AML-193 (cell line): ENCODE measurements at places on chromosomes 7 and 10.

GRCh38 chr7:101125989-101126650, 784 bp upstream of the SERPINE1 start:
- no peak for DNase-seq

GRCh38 chr10:77223526-77224460, 413.8 kb downstream of the KCNMA1 start:
- no peak for DNase-seq

DNA sequence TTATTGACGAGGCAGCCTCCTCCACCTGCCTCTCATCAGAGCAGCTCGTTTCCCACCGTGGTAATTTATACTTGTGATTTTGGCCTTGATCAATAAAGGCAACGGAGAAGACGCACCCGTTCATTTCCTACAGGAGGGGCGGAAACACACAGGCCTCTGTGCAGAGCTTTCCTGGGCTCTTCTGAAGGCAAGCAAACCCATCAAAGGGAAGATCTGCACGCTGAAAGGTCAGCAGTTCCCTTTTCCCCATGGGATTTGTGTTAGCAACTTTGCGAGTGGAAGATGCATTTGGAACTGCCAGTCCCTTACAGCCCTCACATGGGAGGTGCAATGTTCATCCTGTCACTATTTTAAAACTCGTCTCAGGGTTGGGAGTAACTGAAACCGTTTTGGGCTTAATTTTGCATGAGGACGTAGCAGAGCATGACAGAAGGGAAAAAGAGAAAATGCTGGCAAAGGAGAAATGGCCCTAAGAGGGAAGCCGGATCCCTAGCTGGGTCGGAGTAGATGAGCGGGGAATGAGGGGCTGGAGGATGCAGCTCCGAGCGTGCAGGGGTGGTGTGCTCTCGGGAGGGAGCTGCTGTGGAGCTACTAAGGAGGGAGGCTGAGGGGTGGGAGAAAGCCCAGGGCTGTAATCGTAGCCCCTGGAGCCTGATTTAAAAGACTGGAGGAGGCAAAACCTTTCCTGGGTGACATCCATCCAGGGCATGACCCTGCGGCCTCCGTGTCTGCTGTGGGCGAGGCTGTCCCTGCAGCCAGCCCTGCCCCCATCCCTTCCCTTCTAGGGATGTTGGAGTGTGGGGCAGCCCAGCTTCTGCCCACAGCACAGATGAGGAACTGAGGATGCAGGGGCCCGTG, 111.1 kb upstream of the FAM20C start:
- DNase-seq, result no peak

DNA sequence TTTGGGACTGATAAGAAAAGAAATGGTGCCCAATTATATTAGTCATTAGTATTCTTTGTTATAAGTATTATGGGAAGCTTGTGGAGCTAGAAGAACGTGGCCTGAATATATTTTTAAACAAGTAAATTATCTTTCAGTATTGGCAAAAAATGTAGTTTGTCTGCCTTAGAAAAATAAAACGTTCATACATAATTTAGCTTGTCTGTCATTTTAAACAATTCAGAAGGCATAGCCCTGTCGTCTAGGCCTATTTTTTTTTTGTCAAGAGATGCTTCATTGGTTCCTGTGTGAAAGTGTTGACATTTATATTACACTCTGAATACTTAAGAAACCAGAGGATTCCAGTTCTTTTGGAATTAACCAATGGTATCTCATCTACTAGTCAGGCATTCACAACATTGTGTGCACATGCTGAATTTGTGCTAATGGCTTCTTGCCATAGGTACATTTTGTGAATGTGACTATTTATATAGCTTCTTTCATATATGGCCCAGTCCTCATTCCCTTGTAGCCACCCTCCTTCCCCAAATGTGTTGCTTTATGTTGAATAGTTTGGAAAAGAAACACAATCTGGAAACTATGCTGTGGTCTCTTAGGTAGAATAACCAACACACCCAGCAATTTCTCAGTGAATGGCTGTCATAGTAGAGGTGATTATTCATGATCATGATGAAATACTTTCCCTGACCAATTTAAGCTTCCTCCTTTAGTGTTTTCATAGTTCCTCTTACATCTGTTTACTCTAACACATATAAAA, 435.8 kb downstream of the EXOC4 start:
- peak; percentile 82 for DNase-seq

- DNase-seq, result no peak
These were observed 38.9 kb downstream of the NKX6-2 start for GRCh38 chr10:132746801-132747625.

GRCh38 chr7:30252885-30253795, 31.3 kb upstream of the ZNRF2 start:
- DNase-seq, result no peak

GRCh38 chr10:104199567-104199966, 32.6 kb downstream of the CFAP43 start:
- DNase-seq, result no peak
